Activated T-cell treated with anti-CD3 and anti-CD28 coated beads for 48 hours (primary cell): ENCODE measurements at places on chromosomes 6 and 20.

DNA sequence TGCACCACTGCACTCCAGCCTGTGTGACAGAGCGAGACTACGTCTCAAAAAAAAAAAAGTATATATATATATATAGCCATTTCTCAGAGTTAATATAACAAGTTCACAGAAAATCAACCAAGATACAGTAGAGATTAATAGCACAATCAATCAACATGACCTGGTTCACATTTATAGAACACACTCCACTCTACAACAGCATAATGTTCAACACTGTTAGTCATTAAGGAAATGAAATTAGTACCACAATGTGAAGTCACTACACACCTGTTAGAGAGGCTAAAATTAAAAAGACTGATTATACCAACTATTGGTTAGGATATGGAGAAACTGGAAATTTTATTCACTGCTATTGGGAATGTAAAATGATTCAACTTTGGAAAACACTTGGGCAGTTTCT lies 387.7 kb downstream of the QKI start:
- DNase-seq: no peak

DNA sequence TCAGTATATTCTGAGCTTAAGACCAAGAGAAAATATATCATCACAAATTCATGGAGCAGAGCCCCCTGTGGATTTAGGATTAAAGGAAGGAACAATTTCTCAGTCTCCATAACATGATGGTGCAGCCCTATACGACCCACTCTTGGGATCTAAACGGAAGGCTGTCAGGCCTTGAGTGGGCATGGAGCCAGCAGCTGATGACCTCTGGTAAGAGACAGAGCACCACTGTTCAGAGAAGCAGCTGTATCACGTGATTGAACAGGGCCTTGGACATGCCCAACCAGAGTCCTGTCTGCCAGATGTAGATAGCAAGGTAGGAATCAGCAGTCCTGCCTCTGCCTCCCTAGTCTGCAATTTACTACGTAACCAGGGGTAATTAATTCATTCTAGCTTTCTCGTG lies 259.4 kb upstream of the POU3F2 start:
- no peak for DNase-seq

DNA sequence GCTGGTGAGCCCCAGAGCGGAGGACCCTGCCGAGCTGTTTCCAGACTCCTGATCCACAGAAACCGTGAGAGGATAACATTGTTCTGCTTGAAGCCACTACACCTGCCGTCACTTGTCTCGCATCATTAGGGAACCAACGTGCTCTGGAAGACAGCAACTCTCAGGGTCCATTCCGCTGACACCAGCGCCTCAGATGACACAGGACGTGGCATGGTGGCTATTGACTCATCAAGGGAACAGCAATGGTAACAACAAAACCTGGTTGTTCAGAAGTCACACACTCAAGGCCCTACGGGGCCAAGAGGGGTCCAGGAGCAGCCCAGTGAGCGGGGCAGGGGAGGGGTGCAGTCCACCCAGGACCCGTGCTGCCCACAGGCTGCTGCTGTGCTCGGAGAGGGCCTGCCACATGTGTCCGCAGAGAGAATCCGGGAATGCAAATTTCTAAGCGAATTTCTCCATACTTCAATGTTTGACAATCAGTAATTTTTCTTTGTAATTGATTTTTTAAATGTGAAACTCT lies 110.4 kb downstream of the TTLL2 start:
- no peak for DNase-seq

DNA sequence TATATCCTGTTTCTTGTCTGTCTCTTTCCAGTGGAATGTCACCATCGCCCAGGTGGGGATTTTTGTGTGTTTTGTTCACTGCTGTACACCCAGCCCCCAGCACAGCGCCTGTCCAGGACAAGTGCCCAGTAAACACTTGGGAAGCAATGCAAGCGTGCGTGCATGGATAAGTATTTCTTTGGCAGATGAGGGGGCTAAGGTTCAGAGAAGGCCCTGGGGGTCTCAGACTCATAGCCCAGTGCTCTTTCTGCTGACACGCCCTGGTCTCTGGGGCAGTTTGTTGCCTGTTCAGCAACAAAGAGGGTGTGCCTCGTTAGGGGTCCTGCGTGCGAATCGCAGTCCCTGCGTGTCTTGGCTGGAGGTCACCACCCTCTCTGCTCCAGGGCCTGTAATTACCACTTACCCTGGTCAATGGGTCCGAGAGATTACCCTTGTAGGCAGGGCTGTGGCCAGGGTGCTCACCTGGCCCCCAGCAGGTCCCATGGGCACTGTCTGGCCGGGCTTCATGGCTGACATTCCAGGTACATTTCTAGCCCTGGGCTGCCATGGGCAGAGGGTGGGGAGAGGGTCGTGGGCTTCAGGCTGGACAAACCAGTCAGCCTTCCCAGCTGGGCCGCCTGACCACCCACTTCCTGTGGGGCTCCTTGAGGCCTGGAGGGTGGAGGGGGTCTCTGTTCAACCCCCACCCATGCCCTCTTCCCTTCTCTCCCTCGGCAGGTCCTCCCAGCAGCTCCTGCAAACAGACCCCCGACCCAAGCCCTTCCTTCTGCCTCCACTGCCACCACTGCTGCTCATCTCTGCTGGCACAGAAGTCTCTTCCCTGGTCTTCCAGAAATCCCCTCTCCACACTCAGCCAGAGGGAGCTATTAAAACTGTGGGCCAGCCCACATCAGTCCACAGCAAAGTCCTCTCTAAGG lies 87.1 kb downstream of the CEBPB start:
- DNase-seq: no peak

DNA sequence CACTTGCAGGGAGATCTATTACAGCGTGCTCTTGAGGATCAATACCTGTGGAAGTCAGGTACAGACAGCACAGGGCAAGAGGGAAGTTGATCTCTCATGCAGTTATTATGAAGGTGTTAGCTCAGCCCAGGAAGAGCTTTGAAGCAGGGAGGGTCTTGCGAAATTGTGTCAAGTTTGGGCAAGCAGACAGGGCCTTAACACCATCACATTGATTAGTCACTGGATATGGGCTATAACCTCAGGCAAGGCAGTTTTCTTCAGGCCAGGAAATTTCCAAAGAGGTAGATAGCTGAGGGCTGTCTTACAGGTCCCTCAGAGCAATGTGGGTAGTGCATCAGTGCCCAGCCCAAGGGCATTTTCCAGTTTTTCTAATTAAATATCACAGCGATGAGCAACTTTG lies 643.8 kb downstream of the DHX35 start:
- DNase-seq: no peak

GRCh38 chr6:33772082-33772830 lies 16.7 kb downstream of the LEMD2 start:
- DNase-seq: no peak

DNA sequence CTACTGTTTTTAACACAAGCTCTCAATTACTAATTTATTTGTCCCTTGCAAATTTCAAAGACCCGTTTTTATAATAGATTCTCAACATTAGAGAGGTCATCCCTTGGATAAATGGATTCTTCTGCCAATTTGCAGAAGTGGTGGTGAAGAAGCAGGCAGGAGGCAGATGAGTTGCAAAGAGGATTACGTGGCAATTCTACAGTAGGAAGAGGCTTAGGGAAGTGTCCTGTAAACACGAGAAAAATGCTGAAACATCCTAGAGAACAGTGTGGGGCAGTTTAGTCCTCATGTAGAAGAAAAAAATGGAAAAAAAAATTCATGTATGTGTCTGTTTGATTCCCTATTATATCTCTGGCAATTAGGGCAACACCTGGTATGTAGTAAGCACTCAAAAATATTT lies 87.6 kb downstream of the BMP2 start:
- DNase-seq: no peak
